ENCODE measurements at places on chromosomes 7 and 10. TPM values are rescaled to one million over a fixed set of nuclear protein-coding genes. Genes with fewer than 3 reads are reported as not detected.

The INA gene
- polyA plus RNA-seq, result 0.31 TPM

The ITIH5 gene
- polyA plus RNA-seq, result 29.0 TPM

The TMEM225B gene
- 2.8 TPM for polyA plus RNA-seq

The SKIDA1 gene
- polyA plus RNA-seq, result 14.4 TPM

The GNGT1 gene
- 0.17 TPM for polyA plus RNA-seq

The BLNK gene
- polyA plus RNA-seq, result 59.3 TPM

The KAZALD1 gene
- polyA plus RNA-seq, result 13.6 TPM

All from renal pelvis (tissue), 12 donors.